ENCODE measurements at places on chromosomes 5 and 9.

DNA sequence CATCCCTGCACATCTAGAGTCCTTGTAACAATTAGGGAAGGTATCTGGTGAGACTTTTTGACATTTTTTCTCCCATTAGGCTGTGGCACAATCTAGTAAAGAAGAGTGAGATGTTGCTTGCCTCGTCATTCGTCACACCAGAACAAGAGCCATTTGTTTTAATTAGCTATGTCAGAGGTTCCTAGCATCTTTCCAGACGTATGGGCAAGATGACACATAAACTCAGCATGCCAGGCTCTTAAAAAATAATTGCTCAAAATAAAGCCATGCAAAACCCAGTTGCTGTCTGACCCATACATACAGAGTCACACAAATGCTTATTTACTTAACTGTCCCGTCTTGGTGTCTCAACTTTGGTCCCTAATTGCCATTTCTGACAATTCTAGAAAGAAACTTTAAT is 125.9 kb downstream of the TRPM3 start:
- DNase-seq, result no peak

DNA sequence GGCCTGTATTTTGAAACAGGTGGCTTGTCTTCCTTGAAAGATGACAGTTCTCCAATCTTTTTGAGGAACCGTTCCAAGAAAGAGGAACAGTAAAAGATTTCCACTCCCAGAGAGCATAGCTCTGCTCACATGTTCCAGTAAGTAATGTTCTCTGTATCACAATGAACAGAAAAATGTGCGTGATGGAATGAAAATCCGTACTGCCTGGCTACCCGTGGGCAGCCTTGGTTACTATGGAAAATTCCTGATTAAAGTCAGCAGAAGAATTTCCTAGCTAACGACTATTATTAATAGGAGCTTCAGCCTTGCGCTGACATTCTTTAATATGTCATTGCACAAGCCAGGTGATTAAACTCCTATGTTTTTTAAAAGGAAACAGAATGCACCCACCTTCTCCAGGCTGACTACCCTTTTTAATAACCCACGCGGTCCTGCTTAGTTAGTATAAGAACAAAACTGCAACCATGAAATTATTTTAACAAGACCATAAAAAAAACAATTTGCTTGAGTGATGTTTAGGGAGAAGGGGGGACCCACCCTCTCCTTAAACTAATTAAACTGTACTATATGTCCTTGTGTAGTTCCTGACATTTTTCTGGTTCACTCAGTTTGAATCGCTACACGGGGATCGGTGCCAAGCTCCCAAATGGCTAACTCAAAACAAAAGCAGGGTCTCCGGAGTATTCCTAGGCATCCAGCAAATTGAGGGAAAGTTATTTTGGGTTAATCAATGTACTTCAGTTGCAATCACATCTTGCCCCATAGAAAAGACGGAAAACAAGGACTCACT is 54.8 kb upstream of the CPEB4 start:
- no peak for DNase-seq

DNA sequence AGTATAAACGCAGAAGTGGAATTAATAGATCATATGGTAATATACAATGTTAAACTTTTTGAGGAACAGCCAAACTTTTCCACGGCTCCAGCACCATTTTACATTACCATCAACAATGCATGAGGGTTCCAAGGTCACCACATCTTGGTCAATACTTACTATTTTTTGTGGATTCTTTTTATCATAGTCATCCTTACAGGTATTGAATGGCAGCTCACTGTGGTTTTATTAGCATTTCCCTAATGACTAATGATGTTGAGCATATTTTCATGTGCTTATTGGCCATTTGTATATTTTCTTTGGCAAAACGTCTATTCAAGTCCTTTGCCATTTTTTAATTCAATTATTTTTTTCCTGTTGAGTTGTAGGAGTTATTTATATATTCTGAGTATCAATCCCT is 14.1 kb upstream of the RAPGEF6 start:
- no peak for DNase-seq

- DNase-seq, result no peak
Measured at GRCh38 chr9:23380821-23381220, 445.2 kb downstream of the ELAVL2 start.

GRCh38 chr9:128771094-128771721 is 519 bp downstream of the ZER1 start:
- DNase-seq, result peak; percentile 26

GRCh38 chr5:33439905-33440481 is 772 bp upstream of the TARS1 start:
- no peak for DNase-seq

DNA sequence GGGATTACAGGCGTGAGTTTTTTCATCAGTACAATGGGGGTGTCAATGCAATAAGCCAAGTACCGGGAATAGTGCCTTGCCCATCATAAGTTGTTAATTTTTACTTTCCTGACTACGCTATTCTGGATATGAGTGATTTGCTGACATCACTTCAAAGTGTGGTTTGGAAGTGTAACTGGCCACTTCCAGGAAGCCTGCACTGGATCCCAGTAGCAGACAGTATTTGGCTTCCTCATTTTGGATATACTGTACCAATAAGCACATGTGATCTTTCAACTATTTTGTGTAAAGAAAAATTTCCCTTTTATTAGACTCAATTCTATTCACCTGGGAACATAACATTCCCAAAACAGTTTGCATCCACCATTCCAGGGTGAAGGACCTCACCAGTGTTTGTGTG is 417.7 kb upstream of the KLF4 start:
- no peak for DNase-seq

- no peak for DNase-seq
Measured at GRCh38 chr9:74858751-74859414, 28.8 kb downstream of the TRPM6 start.

- no peak for DNase-seq
Measured at GRCh38 chr5:53406630-53407316, 73.7 kb upstream of the FST start.

DNA sequence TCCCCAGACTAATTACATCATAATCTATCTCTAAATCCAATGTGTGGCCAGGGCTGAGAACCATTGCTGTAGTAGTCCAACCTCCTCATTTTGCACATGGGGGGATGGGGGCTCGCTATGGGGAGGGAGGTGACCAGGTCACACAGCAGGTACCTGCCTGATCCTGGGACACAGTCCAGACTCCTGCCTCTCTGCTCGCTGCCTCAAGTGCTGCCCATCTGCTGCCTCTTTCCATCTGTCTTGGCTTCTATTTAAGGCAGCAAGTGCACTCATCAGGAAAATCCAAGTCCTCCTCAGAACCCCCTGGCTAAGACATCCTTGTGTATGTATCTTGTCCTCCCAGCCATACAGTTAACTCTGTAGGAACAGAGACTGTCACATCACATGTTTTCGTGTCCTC is 57.7 kb upstream of the FRRS1L start:
- DNase-seq, result no peak

GRCh38 chr9:84062538-84062937 is 81.9 kb downstream of the RMI1 start:
- DNase-seq, result no peak

DNA sequence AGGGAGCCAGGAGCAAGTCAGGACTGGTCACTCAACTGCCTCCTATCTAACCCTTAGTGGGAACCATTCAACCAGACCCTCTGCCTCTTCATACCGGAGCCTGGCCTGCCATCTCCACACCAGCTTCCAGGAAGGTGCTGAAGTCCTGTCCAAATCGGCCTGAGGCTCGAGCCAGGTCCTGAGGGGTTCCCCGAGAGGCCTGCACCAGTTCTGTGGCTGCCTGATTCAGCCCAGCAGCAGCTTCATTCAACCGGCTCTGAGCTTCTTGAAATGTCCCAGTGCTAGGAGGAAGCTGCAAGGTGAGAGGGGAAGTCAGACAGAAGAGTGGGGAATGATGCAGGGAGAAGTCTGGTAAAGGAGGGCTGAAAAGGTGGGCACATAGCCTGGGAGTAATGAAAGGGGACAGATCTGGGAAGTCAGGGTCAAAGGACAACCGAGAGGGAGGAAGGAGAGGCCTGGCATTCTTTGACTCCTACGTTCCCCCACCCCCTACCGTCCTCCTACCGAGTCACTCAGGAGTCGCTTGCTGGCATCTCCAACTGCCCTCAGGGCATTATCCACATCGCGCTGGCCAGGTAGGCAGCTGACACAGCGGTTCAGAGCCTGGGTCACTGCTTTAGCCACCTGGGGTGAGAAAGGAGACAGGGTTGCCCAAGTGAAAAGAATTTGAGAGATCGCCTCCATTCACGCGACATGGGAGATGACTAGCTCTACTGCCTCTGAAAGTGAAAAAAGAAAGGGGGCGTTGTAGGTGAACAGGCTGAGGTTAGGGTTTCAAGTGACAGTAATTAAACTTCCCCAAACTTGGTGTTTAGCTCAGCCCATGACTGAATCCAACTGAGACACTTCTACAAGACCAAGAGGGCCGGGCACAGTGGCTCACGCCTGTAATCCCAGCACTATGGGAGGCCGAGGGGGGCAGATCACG is 20.2 kb downstream of the TLN1 start:
- no peak for DNase-seq

DNA sequence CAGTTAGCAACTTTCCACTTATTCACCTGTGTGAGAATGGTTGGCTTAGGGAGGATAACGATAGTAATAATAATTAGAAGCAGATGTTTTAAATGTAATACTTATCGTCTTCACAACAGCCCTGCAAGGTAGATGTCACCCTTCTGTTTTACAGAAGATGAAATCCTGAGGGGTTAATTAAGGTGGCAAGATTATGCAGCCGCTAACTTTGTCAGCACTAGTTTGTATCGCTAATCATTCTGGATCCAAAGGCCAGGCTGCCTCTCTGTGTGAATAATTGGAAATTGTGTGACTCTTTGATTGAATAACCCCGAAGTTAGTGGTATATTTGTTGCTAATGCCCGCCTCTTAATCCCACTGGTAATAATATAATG is 635 bp downstream of the IFT74 start:
- no peak for DNase-seq

DNA sequence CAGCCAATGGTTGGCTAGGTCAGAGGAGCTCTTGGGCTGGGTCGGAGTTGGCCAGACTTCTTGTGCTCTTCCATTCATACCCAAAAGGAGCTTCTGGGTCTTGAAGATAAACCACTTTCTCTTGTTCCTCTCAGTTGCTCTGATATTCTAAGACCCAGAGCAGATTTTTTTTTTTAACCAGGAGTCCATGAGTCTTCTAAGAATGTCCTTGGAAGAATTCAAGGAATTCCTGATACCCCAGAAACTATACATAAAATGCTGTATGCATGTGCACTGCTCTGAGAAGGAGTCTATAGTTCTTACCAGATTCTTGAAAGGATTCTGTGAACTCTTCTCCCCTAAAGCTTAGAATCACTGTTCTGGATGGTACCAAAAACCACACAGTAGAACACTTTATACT is 9.9 kb upstream of the PALM2AKAP2 start:
- no peak for DNase-seq

DNA sequence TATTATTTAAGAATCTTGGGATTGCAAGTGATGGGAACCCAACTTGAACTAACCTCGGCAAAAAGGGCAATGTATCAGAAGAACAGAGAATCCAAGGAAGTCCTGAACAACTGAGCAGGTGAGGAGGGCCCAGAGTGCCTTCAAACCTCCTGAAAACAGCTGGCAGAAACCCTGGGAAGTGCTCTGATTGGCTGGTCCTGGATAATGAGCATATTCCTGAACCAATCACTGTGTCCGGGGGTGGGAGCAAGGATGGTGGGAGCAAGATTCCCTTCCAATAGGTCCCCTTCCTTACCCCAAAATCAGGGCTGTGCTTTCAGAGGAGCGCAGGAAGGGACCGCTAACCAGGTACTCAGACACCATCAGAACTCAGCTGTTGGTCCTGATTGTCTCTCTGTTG is 31.9 kb upstream of the TBC1D2 start:
- DNase-seq, result no peak

GRCh38 chr5:126658561-126658960 is 57.8 kb downstream of the PHAX start:
- DNase-seq, result no peak

DNA sequence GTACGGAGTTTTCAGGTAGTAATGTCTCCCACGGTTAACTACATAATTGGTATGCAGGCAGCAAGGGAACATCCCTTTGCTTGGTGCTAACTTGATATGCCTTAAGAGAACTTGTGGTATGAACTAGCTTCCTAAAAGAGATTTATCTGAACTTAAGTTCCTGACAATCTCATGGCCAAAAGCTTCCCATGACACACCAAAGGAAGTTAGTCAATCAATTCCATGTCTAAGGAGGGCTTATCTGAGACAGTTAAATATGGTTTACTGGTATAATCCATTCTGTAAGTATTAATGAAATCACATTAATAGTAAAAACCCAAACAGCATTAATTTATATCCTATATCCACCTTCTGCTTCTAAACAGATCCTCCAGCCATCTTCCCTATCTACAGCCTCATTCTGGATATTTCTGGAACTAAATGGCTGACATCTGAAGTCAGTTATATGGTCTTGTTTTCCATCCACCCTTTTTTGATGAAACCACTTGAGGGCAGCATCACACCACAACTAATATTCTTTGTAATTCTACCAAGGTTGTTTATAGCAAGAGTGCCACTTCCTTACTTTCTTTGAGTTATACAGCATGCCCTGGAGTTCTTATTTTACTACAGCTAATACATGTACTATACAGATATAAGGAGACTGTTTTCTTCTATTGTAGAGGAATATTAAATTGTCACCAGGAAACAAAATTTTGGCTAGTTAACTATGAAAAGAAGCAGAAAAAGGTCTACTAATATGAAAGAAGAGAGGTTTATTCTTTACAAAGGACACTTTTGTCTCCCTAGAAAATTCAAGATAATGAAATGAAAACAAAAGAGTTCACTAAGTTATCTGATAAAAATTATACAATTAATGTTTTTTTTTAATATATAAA is 34.7 kb downstream of the SHOC1 start:
- peak; percentile 31 for DNase-seq

GRCh38 chr9:133645021-133645765 is 9.0 kb downstream of the DBH start:
- DNase-seq, result no peak

DNA sequence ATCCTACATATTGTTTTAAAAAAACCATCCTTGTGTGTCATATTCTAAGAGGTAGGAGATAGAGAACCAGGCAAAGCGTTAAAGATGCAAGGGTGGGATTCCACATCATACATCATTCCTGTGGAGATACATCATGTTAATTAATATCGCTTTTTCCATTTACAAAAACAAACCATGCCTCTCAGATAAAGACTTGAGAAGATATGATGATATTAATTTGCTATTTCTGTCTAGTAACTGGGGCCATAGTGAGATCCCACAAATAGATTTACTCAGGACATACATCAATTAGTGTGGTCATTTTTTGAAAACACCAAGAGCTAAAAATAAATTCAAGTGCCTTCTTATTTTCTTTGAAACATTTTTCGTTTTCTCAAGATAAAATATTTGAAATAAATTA is 165.4 kb upstream of the TARS1 start:
- DNase-seq, result no peak

DNA sequence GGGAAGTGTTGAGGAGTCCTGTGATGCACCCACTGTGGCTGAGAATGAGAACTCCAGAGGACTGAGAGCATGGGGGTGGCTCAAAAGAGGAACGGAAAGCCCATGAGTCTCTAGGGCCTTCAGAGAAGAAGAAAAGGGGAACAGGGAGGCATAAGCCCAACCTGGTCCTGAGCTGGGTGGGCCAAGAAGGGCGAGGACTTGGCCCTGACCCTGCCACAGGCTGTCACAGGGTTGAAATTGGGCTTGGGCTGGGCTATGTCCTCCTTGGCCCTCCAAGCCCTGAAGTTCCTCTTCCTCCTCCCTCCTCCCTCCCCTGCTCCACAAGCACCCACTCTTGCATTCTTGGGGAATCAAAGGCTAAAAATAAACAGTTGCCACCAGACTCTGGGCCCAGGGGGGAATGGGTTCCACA is 49.3 kb upstream of the PPARGC1B start:
- DNase-seq, result no peak

- no peak for DNase-seq
Measured at GRCh38 chr5:54860321-54860720, 125.1 kb downstream of the ESM1 start.

GRCh38 chr9:2570615-2571479 is 50.7 kb upstream of the VLDLR start:
- DNase-seq, result peak; percentile 27
